ENCODE measurements at places on chromosomes 2 and 18.

- DNase-seq, result no peak
Observed at GRCh38 chr2:206212673-206213513, 53.2 kb downstream of the EEF1B2 start.

DNA sequence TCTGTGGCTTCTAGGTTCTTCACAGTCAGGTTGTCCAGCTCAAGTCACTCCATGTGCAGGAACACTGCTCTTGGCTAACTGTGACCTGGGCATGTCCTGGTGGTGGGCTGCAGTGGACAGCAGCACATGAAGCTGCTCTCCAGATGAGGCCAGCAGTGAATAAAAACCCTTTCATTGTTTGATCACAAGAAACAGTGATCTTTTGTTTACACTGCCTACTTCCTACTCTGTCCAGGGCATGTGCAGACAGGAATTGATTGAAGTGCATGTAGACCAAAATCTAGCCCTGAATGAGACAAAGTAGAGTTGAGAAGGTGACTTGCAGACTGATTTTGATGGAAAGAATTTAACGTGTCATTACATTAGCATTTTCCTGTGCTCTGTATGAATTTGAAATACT lies 34.9 kb downstream of the BCL2L11 start:
- no peak for DNase-seq

GRCh38 chr18:50749945-50750344 lies 69.9 kb downstream of the MRO start:
- DNase-seq, result no peak

DNA sequence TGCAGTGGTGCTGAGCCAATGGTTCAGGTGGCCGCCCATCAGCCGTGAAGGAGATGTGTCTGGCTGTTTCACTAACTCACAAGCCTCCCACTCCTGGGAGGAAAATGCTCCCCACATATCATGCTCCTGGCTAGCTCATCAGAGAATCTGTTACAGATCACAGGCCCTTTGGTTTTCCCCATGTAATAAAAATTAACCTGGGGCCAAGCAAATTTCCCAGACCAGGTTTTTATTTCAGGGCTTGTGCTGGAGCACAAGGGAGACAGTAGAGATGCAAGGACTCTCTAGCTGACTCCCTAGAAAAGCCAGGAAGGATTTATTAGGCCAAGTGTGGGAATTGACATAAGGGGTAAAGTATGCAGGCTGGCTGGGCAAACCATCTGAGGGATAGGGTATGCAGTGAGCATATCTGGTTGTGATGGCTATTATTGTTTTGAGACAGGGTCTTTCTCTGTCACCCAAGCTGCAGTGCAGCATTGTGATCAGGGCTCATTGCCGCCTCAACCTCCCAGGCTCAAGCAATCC lies 40.6 kb upstream of the CCBE1 start:
- no peak for DNase-seq

Data from psoas muscle (tissue), 8 donors.